ENCODE measurements at places on chromosomes 16 and 17.

- DNase-seq: no peak
Measured at GRCh38 chr17:34389126-34389750, 26.2 kb upstream of the CCL1 start.

DNA sequence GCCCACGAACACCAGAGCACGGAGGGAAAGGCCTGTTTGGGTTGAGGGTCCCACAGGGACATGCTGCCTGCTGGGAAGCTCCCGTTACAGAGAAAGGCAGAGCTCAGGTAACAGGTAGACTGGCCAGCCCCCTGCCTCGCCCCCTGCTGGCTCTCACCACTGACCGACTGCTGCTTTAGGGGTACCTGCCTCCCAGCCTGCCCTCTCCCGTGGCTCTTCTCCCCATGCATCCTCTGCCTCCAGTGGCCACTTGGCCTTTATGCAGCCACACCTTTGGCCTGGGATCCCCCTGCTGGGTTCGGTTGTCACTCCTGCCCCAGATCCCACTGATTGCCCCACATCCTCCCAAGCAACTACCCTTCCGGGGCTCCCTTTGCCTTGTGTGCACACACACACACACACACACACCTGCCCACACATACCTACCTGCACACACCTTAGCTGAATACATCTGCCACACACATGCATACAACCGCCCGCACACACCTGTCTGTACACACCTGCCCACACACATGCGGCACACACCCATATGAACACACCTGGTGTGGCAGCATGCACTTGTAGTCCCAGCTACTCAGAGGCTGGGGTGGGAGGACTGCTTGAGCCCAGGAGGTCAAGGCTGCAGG, 7.1 kb downstream of the MCRIP1 start:
- no peak for DNase-seq

DNA sequence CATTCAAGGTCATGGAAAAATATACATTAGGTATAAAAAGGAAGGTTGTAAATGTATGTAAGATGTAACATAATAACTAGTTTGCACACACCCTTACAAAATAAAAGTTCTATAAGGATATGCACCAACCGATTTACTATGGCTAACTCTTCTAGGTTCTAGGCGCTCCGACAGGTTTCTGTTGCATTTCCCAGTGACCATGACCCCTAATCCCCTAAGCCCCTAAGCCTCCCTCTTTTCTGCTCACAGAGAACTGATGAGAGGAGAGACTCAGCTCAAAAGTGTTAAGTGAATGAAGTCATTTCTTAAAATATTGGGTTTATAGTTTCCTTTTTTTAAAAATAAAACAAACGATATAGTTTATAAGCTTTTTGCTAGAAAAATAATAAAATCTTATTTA, 30.0 kb upstream of the HEATR6 start:
- DNase-seq: no peak

GRCh38 chr17:49107211-49107557, 25.4 kb upstream of the B4GALNT2 start:
- DNase-seq: no peak

DNA sequence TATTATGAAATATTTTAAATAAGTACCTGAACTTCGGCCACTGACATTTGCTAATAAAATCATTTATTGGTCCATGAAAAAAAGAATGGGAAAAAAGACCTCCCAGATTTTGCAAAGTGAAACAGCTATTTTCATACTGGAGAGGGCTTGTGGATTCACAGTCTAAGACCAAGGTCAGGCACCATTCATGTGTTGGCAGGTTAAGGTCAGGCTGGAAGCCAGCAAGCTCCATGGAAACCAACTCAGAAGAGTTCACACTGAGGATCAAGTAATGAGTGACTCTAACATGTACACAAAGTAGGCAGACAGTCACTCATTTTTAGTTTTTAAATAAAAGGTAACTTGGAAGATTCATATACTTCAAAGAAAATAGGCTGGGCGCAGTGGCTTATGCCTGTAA, 3.4 kb downstream of the DNAJA2 start:
- no peak for DNase-seq

GRCh38 chr17:31869031-31869430, 10.0 kb upstream of the COPRS start:
- DNase-seq: no peak

GRCh38 chr16:2048116-2048543, 345 bp downstream of the TSC2 start:
- DNase-seq: no peak

DNA sequence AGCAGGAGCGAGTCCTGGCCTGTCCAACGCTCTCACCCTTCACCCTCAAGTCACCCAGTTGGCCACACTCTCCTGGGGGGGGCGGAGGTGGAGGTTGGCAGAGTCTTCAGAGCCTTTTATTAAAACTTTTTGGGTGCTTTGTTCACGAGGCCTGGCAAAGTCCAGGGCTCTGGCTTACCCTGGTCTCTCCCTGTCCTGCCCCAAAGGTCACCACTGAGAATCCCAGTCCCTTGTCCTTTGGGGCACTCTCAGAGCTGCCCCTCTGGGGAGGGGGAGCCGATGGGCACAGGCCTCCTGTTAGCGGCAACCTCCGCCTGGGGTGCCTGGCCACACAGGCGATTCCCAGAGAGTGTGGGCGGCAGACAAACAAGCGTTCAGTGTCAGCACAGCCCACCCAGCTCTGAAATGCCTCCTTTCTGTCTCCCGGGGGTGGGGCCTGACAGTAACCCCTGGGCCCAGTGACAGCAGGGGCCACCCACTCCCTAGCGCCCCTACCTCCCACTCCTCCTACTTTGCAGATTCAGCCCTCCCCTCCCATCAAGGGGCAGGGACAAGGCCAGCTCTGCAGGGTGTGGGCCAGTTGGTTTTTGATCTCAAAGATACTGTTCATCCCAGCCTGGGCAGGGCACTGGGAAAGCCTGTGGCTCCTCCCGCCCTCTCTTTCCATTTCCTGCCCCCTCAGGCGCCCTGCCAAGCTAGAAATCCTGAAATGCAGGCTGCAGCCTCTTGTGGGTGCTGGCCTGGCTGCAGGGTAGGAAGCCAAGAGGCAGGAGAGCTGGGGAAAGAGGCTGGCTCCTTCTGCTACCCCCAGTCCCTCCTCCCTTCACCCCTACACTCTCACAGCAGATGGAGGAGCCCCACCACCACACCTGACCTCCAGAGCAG, 36.6 kb upstream of the EMP2 start:
- no peak for DNase-seq

GRCh38 chr17:66975614-66976378, 11.3 kb downstream of the CACNG4 start:
- no peak for DNase-seq

- no peak for DNase-seq
Measured at GRCh38 chr17:50513495-50513894, 5.3 kb downstream of the MYCBPAP start.

GRCh38 chr17:46061435-46061834, 62.4 kb downstream of the STH start:
- no peak for DNase-seq

- no peak for DNase-seq
Measured at GRCh38 chr17:8696426-8696825, 48.2 kb downstream of the CCDC42 start.

DNA sequence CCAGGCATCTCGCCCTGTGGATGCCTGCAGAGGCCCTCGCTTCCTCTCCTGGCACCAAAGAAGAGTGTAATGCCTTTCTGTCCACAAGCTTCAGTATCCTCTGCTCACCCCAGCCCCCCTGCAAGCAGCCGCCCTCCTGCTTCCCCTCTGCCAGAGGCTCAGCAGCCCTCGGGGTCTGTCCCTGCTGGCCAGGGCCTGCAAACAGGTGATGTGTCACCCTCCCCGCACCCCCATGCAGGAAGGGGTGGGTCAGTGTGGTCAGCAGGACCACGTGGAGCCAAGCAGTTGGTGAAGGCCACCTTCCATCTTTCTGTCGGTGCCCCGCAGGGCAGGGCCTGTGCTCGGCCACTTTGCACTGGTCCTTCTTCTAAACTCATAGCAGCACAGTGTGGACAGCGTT, 129.9 kb upstream of the CIBAR2 start:
- no peak for DNase-seq

DNA sequence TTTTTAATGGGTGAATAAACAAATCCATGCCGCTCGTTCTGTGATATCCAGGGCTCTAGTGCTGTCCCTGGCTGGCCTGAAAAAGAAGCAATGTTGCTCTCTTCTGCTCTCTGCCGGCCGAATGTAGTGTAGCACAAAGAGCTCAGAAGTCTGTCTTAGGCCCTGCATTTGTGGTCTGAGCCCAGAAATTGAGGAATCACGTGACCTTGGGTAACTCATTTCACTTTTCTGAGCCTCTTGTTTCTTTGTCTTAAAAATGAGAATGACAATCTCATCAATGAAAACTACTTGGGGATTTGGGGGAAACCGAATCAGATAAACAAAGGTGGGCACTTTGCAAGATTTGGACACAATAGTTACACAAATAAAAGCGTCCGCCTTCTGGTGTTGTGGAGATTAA, 381.6 kb upstream of the ASIC2 start:
- DNase-seq: no peak

GRCh38 chr16:56510544-56510943, 9.3 kb downstream of the BBS2 start:
- no peak for DNase-seq

- DNase-seq: no peak
Measured at GRCh38 chr16:78098595-78099270, 721 bp upstream of the WWOX start.

- no peak for DNase-seq
Measured at GRCh38 chr16:29029168-29029994, 44.5 kb downstream of the LAT start.

DNA sequence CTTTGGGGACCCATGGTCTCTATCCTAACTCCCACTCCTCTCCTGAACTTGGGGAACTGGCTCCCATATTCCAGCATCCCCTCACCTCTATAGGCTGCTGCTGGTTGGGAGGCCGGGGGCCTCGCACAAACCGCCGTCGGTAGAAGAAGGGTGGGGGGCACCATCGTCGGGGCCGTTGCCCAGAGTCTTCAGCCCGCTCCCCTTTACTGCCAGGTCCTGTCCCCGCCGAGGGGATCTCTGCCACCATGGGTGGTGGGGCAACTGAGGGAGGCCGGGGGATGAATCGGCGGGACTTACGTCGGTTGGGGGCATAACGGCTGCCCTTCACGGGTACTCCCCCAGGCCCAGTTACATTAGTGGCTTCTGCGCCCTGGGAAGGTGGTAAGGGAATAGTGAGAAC, 4.3 kb downstream of the YBX2 start:
- no peak for DNase-seq

- no peak for DNase-seq
Measured at GRCh38 chr16:81261049-81261648, 22.7 kb downstream of the BCO1 start.

GRCh38 chr17:74641224-74641957, 17.9 kb upstream of the CD300E start:
- DNase-seq: no peak

DNA sequence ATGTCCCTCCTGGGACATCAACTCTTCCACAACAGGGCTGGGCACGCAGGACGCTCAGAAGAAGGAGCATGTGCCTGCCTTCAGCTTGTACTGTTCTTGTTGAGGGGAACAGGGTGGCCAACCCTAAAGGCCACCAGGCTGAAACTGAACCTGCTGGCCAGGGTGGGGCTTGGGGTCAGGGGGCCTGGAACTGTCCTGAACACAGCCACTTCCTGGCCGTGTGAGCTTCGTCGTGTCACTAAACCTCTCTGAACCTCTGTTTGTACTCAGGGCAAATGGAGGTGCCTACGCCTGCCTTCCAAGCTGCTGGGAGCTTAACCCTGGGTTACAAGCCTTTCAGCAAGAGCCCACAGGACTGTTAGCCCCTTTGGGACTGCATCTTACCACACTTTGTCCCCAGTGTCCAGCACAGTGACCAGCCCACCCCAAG, 6.7 kb downstream of the ARHGAP27 start:
- no peak for DNase-seq

GRCh38 chr16:63530208-63530607, 1494.0 kb upstream of the CDH8 start:
- no peak for DNase-seq

DNA sequence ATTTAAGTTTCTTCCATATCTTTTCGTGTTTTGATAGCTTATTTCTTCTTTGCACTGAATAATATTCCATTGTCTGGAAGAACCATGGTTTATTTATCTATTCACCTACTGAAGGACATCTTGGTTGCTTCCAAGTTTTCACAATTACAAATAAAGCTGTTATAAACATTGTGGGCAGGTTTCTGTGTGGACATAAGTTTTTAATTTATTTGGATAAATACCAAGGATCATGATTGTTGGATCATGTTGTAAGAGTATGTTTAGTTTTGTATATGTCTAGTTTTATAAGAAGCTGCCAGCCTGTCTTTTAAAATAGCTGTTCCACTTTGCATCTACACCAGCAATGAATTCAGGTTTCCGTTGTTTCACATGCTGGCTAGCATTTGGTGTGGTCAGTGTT, 339.4 kb downstream of the CDH11 start:
- no peak for DNase-seq

- no peak for DNase-seq
Measured at GRCh38 chr17:68794636-68795434, 160.4 kb downstream of the ABCA8 start.

- no peak for DNase-seq
Measured at GRCh38 chr16:73015612-73016487, 32.1 kb downstream of the ZFHX3 start.

DNA sequence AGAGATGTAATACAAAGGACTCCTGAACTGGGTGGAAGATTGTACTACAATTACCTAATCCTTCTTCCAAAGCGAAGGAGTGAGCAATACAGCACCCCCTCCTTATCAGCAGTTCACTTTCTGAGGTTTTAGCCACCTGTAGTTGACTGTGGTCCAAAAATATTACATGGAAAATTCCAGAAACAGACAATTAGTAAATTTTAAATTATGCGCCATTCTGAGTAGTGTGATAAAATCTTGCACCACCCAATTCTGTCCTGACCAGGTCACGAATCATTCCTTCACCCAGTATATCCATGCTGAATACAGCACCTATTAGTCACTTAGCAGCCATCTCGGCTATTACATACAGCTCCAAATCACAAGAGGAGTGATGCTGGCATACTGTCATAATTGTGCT, 23.2 kb downstream of the VPS53 start:
- no peak for DNase-seq

DNA sequence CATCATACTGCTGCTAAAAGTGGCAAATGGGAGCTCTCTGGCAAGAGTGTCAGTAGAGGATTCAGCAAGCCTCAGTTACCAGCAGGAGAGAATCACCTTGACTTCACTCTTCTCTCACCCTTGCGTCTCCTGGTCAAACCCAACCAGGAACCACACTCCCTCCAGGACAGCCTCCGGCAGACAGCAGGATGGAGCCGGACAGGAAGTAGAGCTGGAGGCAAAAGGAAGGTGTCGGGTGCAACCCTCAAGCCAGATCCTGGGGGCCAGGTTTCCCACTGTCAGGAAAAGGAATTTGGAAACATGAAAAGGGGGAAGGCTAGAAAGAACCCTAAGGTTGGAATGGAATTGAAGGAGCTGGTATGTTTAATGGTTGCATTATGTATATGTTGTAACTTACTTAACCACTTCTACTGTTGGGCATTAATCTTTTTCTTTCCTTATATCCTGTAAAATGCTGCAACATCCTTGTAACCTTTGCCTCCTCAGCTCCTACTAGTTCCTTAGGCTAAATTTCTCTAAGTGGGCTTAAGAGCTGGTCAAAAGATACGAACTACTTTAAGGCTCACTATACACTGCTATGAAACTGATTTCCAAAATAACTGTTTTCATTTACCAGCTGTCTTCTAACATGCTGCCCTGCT, 40.3 kb downstream of the CYTH1 start:
- no peak for DNase-seq

GRCh38 chr17:42833767-42834422, 698 bp downstream of the PSME3 start:
- no peak for DNase-seq

- DNase-seq: no peak
Measured at GRCh38 chr17:27529230-27529796, 73.1 kb downstream of the KSR1 start.

- no peak for DNase-seq
Measured at GRCh38 chr16:20948444-20948843, 47.9 kb downstream of the LYRM1 start.
